ENCODE measurements at places on chromosomes 6 and 20. TPM values are rescaled to one million over a fixed set of nuclear protein-coding genes. Genes with fewer than 3 reads are reported as not detected.
A peak's percentile ranks its signal among the peaks of the same experiment; 100 is the strongest.

DNA sequence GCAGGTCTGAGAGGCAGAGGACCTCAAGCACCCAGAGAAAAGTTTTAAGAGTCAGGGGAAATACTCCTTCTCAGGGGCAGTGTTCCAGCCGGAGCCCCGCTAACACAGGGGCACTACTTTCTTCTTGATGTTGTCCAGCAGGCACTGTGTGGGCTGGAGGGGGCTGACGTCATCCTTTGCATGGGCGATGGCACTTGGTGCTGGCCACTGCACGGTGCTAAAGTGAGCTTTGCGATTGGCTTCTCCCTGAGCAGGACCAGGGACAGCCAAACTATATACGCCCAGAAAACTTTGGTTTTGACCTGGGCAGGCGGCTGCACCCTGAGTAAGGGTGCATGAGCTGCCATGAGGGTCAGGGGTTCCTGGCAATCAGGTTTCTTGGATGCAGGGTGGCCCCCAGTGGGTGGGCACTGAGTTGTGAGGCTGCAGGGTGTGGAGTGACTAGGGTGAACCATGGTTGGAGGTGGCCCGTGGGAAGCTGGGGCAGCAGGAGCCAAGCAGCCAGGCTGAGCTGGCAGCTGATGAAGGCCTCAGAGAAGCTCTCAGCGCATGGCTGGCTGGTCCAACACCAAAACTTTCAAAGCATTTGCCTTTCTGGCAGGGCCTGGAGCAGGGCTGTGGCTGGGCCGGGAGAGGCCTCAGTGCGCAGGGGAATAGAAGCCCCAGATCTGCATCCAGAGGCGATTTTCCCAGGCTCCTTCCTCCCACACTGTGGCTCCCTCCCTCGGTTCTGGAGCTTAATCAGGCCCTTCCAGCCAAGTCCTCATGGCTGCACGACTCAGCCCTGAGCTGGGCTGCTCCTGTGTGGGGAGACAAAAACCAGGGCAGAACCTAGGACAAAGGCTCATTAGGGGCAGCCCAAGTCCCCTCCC, 18.3 kb downstream of the MRPS18A start:
- no peak for DNase-seq

GRCh38 chr6:157143171-157143889, 180.0 kb downstream of the TMEM242 start:
- peak; percentile 42 for DNase-seq

DNA sequence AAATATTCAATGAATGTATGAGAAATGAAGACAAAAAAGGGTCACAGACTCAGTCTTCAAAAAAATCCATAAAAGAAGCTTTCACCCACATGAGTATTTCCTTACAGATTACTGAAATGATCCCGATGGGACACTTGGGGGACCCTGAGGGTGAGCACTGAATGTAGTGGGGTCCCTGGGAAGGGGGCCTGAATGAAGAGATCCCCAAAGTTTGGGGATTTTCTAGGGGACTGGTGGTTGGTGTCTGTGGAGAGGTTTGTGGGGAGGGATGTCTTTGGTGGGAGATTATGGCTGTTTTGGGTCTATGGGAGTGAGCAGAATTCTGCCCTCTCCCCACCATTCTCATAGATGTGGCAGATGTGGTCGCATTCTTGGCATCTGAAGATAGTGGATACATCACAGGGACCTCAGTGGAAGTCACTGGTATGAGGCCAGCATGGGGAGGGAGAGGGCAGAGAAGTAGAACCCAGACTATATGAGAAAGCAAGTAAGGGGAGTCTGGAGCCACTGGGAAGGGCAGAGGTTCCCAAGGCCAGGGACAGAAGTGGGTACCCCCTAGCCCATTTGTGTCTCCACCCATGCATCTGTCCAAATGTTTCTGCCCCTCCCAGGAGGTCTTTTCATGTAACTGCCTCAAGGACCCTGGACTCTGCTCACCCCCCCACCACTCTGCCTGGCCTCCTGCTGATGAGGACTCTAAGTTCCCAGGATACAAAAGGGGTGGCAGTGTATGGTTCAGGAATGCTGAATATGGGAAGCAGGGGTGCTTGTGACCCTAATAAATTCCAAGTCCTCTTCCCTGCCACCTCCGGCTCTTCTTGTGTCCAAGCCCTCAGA, 1.8 kb downstream of the HSD17B8 start:
- no peak for DNase-seq

GRCh38 chr6:36694616-36695015, 3.0 kb upstream of the RAB44 start:
- no peak for DNase-seq

- no peak for DNase-seq
These were observed 99.6 kb downstream of the PREX1 start for GRCh38 chr20:48728042-48728825.

DNA sequence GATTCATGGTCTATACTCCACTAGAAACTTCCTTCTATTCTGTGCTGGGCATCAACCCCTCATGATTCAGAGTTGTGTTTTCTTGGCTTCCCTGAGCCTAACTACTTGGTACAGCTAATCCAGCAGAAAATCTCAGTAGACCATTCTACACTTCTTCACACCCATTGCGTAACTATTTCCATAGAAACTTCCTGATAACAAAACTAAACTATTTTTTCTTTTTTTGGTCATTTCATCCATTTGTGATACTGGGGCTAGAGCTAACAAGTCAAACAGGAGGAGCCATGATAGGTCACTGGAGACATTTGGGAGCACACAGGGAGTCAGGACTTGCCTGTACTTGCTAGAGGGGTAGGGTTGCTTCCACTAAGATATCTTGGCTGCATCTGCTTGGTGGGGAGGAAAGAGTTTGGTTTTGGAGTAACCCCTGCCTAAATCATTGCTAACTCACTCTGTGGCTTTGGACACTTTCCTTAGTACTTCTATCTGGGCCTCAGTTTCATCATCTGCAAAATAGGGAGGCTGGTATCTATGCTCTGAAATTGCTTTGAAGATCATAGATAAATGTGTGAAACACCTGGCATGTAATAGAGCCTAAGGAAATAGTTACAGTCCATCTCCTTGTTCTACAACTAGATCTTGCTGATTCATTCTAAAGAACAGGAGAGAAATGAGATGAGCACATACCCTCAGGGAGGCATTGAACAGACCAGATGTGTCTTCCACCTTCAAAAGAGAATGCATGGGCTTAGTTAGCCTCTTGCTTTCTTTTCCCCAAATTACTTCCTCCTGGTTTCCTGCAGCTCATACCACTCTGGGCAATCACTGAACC, 127.9 kb upstream of the ADGRF1 start:
- DNase-seq: no peak

DNA sequence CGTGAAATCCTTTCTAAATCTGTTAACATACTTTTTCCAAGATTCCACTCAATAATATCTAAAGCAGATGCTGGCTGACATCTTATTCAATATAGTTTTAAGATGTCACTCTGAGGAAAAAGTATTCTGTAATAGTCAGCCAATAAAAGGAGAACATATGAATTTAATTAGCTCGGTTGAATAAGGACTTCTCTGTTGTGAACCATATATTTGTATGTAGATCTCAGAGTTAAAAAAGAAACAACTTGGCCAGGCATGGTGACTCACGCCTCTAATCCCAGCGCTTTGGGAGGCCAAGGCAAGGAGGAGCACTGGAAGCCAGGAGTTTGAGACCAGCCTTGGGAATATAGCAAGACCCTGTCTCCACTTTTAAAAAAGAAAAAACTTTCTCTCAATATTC, 7.4 kb upstream of the CD24 start:
- no peak for DNase-seq

DNA sequence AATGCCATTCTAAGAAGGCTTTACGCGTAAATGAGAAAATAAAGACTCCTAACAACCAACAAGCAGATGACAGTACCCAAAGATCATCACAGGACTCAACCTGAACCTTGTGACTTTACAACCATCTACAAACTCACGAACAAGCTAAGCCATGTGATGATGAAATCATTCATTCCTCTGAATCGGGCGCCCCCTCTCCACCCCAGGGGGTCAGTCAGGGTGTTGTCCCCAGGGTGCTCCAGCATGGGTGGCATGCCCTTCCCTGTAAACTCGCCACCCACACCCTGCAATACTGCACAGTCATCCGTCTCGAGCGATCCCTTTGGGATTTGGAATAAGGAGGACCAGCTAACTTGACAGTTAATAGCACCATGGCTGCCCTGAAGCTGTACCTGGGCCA, 12.6 kb downstream of the SERPINB6 start:
- DNase-seq: peak; percentile 12

DNA sequence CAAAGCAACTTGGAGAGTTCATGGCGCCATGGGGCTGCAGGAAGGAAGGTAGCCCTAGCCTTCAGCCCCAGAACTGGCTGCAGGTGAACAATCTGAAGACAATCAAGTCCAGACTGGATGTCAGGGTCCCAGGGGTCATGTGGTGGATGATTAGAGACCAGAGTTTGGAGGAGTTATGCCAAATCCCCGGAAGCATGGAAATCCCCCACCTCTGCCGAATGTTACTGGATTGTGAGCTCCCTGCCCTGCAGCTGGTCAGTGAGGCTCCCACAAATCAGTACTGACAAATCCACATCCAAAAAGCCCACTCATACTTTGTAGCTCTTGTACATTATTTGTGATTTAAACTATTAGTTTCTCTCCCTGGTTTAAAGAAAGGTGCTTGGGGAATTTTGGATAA, 21.3 kb upstream of the CD93 start:
- no peak for DNase-seq

DNA sequence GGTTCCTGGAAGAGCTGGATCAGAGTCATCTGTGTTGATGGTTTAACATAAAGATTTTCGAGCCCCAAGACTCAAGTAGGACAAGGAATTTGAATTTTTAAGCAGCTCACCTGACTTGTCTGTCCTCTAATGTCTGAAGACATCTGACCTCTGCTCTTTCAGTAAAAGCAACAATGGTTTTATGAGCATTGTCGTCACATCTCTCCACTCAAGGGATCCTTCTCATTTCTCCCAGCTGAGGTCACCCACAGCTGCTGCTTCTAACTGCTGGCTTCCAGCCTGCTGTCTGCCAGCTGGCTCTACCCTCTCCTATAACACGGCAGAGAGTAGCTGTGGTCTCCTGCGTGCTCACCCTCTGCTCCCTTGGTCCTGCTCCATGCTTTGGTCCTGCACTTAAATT, 24.7 kb upstream of the HDAC2 start:
- no peak for DNase-seq

DNA sequence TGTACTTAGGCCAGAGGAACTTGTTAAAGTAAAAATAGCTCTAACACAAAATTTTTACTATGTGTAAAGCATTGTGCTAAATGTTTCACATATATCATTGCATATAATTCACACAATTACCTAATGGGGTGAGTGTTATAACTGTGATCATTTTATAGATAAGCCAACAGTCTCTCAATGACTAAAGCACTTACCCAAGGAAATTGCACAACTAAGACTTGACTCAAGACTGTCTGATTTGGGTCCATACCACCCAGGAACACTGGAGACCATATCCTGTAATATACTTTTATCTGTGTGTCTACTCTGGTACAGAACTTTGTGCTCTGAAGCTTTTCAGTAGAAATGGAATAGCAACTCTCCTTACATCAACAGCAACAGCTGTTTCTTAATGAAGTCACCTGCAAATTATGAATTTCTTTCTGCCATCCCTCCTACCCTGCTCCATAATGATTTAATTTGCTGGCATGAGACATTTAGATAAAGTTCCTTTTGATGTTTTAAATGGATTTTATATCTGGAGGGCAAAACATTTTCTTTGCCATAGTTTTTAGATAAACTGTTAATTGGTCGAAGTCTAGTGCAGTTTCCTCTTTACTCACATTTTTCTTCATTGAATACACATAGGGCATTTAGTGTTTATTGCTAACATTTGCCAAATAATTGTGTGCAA, 47.5 kb downstream of the TSPYL4 start:
- DNase-seq: no peak

DNA sequence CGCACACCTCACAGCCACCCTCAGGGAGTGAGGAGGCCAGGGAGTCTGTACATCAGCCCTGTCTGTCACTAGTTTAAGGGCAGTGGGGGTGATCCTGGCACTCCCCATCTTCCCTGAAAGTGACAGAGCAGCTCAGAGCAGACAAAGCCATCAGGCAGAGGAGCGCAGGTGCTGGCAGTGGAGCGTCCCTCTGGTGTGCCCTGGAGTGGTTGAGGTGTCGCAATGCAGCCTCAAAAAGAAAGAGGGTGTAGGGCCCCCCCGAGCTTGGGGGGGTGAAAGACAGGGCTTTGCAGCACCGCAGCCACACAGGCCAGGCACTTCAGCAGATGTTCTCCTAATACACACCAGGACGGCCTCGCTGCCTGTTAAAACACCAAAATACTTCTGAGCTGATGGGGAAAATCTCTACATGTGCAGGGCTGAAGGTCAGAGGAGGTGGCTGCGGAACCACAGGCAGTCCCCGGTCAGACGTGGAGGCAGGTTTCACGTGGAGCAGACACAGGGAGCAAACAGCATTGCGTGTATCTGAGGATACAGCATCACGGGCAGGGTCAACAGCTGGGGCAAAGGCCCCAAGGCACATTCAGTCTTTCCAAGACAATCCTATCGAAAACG, 69.5 kb downstream of the PREX1 start:
- DNase-seq: no peak

The IL17F gene
- 13.3 TPM for total RNA-seq

The GMPR gene
- 4.0 TPM for total RNA-seq

The C6orf163 gene
- 1.4 TPM for total RNA-seq

The LAMA2 gene
- 0.15 TPM for total RNA-seq

The RWDD2A gene
- total RNA-seq: 2.3 TPM

The BICRAL gene
- 27.9 TPM for total RNA-seq

The TRIM15 gene
- not detected for total RNA-seq
